NAMALWA (cell line): ENCODE measurements at places on chromosomes 4 and X.

- DNase-seq = no peak
Measured at GRCh38 chrX:81390237-81390636, 188.3 kb downstream of the SH3BGRL start.

- DNase-seq = peak; percentile 79
Measured at GRCh38 chrX:150694738-150695410, 1.7 kb downstream of the MTMR1 start.

DNA sequence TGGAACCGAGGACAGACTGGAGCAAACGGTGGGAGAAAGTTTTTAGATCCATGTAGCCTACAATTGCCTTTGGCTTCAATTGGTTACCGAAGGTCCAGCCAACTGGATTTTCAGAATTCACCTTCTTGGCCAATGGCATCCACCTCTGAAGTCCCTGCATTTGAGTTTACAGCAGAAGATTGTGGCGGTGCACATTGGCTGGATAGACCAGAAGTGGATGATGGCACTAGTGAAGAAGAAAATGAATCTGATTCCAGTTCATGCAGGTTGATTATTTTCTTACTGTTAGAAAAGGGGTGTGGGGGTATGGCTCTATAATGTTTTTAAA is 702 bp downstream of the KLHL5 start:
- no peak for DNase-seq

GRCh38 chr4:6929812-6930464 is 20.3 kb downstream of the TBC1D14 start:
- no peak for DNase-seq

- no peak for DNase-seq
Measured at GRCh38 chr4:144176476-144176875, 36.0 kb upstream of the GYPA start.

DNA sequence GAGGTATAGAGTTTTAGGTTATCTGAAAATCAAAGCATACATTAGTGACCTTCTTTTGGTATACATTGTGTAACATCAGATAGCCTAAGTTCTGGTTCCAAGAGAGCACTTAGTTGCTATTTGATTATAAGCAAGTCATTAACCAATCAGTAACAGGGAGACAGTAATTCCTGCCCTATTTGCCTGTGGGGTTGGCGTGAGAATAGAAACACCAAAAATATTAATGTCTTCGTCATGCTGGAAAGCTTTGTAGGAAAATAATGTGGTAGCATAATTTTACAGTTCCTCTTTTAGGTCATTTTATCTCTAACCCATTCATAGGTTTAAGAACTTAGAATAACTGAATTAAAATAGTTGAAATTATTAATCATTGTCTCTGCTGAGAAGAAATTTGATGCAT is 37.8 kb downstream of the NPNT start:
- DNase-seq = peak; percentile 5

DNA sequence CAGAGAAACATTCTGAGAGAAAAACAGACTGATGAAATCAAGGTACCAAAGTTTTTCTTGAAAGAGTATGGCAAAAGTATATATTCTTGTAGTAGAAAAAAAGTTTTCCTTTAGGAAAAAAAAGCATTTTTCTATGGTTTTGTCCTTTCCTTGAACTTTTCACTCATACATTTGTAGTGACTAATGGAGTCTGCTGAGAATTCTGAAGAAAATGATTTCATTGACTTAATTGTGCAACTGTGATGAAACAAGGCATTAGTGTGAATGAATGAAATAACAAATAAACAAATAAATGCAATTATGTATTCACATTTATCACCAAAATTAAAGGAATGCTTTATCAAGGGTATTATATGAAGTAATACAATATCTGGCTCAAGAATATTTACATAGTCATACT is 5.7 kb downstream of the CSN1S1 start:
- DNase-seq = no peak

GRCh38 chr4:153223930-153224329 is 19.7 kb downstream of the TRIM2 start:
- no peak for DNase-seq

- DNase-seq = no peak
Measured at GRCh38 chrX:150926791-150927190, 28.3 kb upstream of the CD99L2 start.

- no peak for DNase-seq
Measured at GRCh38 chrX:8845060-8845459, 43.9 kb upstream of the FAM9A start.

GRCh38 chr4:7150036-7150635 is 42.2 kb upstream of the SORCS2 start:
- DNase-seq = no peak

- no peak for DNase-seq
Measured at GRCh38 chr4:1300466-1301455, 11.1 kb downstream of the MAEA start.

GRCh38 chr4:39548425-39549067 is 21.3 kb upstream of the UGDH start:
- DNase-seq = no peak

DNA sequence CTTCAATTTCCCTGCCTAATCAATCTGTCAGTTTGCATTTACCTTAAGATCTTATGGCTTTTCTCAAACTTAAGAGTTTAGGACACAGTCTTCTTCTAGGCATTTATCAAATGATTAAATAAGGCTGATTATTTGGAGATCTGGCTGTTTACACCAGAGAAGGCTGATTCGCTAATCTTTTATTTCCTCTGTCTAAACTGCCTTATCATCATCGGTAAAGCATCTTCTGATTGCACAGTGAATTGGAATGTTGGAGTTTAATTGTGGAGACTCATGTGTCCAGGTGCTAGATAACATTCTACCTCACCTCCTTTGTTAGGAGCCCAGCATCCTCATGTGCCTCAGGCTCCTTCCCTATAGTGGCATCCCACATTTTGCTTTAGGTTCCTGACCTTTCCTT is 100.3 kb upstream of the DDIT4L start:
- no peak for DNase-seq

DNA sequence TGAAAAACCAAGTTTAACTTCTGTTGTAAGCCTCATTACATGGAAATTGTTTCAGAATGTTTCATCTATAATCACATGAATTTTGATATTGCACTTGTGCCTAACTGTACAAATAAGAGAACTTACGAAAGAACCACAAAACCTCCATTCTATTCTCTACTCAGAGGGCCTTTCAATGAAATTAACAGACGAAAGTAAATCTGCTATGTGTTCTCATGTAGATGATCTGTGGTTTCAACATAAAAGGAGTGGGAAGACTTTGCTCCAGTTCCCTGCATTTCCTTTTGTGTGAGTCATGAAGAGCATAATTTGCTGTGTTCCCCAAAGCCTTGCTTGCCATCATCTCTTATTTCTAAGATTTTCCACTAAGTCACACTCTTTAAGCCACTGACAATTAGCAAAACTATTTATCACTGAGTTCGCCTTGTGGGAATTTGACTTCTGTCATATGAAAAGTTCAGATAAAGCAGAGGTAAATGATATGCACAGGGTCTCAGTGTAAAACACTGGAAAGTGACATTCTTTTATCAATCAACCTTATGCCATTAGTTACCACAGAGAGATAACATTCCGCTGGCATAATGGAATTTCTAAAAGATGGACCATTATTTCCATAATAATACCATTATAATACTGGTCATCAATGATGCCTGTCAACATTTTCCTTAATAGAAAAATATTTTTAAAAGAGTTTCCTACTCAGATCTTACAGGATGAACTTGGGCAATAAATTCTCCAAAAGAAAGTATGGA is 329.8 kb downstream of the NR3C2 start:
- DNase-seq = no peak

DNA sequence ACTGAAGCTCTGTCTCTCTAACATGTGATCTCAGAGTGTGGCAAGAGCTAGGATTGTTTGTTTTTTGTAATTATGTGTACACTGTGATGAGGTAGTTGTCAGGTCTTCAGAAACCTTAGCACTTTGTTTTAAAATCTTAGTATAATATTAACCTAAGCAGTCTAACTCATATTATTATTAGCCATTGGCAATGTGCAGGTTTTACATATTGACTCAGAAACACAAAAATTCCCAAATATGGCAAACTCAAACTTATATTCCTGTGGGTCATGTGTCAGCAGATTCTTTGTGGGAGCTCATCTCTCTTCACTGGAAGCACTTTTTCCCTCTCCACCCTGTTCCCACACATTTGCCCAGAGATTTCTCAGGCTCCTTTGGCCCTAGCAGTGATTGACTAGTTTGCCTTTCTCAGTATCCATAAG is 8.2 kb upstream of the PWWP3B start:
- no peak for DNase-seq

DNA sequence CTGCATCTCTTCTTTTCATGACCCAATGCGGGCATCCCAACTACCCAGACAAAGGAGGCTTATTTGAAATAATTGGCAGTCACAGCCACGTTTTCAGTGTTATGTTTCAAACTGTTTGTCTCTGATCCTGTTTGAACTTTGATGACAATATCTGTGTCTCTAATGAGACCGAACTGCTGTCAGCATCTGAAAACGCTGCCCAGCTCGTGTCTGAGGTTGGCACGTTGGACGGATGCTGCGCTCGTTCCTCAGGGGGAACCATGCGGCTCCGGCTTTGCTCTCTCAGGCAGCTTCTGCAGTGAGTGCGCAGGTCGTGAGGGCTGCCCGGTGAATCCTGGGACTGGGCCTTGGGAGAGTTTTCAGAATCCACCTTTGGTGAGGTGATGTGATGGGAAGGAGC is 58.4 kb upstream of the SORBS2 start:
- DNase-seq = no peak

DNA sequence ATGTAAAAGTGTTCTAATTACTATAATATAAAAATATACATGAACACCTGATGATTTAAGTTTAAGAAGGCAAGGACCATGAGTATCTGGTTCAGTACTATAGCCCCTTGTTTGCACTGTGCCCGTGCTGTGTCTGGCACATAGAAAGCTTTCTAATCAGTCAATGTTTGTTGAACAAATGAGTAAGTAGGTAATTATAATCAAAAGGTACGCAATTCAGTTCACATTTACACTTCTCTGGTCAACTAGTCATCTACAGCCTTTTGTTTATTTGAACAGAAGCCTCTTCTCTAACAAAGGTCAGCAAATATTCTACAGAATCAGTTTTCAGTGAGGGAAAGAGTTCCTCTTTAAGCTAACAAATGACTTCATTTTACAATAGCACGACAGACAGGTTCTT is 523.3 kb downstream of the SMARCA1 start:
- no peak for DNase-seq

GRCh38 chrX:33808636-33809035 is 323.5 kb downstream of the FAM47A start:
- no peak for DNase-seq

DNA sequence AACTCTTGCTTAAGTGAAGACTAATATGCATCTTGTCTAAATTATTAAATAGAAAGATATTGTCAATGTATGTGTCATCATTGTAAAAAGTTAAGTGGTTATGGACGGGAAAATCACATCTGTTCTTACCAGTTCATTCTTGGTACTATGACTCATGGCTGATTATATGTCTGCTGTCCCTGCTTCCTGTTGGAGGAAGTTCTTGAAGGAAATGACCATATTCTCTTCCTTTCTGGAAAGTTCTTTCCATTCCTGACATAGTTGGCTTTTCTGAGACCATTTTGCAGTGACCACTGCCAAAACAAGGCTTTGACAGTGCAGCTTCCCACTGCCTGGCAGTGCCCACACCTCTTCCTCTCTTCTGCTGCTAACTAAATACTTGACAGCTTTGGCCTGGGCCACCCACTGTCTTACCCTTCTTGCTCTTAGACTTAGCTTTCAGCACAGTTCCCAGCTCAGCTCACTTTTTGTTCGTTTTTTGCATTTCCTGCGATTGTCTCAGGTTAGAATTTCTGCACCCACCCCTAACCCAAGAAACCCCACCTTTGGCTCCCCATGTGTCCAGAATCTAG is 13.2 kb upstream of the CLDN24 start:
- DNase-seq = no peak

GRCh38 chr4:3047464-3048286 is 26.7 kb downstream of the HTT-AS start:
- peak; percentile 85 for DNase-seq

- DNase-seq = no peak
Measured at GRCh38 chrX:31061091-31061490, 10.8 kb downstream of the FTHL17 start.

DNA sequence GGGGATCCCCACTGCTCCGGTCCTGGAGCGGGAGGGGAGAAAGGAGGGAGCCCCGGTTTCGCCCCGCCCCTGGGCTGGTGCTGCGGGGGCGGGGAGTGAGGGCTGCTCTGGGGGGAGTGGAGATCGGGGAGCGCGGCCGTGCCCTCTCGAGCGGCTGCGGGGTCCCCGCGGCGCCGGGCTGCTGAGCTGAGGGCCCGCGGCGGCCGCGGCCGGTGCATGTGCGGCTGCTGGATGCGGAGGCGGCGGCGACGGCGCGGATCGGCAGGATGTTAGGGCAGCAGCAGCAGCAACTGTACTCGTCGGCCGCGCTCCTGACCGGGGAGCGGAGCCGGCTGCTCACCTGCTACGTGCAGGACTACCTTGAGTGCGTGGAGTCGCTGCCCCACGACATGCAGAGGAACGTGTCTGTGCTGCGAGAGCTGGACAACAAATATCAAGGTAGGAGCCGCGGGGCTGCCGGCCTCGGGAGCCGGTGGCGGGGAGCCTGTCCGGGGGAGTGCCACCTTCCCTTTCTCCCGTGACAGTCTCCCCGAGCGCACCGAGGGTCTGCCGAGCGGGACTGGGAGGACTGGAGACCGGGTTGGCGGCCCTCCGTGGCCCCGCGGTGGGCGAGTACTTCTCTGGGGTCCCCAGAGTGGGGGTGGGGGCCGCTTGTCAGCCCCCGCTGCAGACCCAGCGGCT is at the start of gene ING2:
Gene ING2, plus strand, starts transcription at position 129 of the 681 bp plus-strand sequence. Its CDS starts 138 bp downstream, at position 267.
- DNase-seq = peak; percentile 86

- DNase-seq = peak; percentile 66
Measured at GRCh38 chrX:14032406-14032805, 2.7 kb upstream of the GEMIN8 start.

GRCh38 chr4:70556856-70557255 is 35.2 kb upstream of the AMBN start:
- DNase-seq = no peak

DNA sequence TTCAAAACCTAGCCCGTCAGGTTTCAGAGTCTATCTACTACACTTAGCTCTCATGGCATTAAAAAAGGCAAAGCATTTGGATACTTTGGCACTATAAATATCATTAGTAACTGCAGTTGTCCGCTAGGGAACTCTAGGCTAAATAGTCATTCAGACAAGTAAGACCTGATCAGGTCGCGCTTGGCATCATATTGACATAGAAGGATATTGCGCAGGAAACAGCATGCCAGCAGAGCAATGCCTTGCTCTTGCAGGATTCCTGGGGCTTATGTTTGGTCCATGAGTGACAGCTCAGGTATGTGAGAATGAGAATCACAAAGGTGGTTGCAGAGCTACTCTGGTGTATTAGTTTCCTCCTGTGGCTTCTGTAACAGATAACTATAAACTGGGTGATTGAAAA is 62.7 kb downstream of the KDM6A start:
- no peak for DNase-seq

DNA sequence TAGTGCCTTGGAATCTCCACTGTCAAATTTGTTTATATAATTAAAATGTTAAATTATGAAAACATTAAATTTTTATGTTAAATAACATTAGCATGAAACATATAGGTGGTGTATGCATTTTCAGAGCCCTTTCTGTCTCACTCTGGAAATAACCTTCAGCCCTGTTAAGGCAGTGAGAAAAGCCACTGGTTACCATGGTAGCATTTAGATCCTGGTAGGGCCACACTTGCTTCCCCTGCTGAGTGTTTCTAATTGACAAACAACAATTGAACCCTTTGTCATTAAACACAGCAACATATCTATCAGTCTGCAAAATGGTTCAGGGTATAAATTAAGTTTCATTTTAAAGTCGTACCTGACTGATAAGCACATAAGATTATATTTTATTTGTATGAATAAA is 63.5 kb downstream of the PDK3 start:
- DNase-seq = no peak

GRCh38 chr4:187965726-187966125 is 29.8 kb upstream of the ZFP42 start:
- no peak for DNase-seq

- DNase-seq = peak; percentile 50
Measured at GRCh38 chrX:18377796-18378195, 23.3 kb upstream of the SCML2 start.
